ENCODE measurements at places on chromosomes 3 and 15.

GRCh38 chr3:38005076-38006020, 14.8 kb downstream of the VILL start:
- no peak for DNase-seq

DNA sequence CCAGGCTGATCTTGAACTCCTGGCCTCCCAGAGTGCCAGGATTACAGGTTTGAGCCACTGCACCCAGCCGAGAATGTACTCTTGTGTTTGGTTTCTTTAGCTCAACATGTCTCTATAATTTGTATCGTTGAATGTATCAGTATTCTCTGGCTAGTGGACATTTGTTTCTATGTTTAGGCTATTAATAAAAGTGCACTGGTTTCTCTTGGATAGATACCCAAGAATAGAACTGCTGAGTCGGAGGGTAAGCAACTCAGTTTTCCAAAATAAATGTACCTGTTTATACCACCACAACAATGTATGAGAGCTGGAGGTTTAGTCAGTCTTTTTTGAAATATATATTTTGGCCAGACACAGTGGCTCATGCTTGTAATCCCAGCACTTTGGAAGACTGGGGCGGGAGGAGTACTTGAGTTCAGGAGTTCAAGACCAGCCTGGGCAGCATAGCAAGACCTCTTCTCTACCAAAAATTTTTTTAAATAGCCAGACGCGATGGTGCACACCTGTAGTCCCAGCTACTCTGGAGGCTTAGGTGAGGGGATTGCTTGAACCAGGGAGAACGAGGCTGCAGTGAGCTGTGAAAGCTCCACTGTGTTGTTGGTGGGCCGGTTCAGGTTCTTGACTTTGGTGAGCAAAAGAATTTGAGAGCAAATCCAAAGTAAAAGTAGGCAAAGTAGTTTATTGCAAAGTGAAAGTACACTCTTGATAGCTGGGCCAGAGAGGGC, 7.7 kb upstream of the IVD start:
- no peak for DNase-seq

- DNase-seq: no peak
Measured at GRCh38 chr3:131038326-131038725, 11.6 kb downstream of the NEK11 start.

DNA sequence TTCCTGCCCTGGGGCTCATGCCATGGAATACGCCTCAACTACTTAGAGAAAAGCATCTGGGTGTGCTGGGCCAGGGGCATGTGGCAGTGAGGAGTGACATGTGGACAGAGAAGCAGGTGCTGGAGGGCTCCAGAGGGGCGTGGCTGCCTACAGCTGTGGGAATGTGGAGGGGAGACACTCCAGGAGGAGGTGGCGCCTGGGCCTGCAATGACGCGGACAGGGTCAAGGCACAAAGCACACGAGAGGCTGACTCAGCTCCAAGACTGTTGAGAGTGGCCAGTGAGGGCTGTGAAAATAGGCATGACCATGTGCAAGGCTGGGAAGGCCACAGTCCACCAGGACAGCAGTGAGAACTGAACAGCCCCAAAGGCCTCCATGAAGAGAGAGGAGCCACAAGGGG, 48.5 kb downstream of the PTH1R start:
- DNase-seq: no peak

DNA sequence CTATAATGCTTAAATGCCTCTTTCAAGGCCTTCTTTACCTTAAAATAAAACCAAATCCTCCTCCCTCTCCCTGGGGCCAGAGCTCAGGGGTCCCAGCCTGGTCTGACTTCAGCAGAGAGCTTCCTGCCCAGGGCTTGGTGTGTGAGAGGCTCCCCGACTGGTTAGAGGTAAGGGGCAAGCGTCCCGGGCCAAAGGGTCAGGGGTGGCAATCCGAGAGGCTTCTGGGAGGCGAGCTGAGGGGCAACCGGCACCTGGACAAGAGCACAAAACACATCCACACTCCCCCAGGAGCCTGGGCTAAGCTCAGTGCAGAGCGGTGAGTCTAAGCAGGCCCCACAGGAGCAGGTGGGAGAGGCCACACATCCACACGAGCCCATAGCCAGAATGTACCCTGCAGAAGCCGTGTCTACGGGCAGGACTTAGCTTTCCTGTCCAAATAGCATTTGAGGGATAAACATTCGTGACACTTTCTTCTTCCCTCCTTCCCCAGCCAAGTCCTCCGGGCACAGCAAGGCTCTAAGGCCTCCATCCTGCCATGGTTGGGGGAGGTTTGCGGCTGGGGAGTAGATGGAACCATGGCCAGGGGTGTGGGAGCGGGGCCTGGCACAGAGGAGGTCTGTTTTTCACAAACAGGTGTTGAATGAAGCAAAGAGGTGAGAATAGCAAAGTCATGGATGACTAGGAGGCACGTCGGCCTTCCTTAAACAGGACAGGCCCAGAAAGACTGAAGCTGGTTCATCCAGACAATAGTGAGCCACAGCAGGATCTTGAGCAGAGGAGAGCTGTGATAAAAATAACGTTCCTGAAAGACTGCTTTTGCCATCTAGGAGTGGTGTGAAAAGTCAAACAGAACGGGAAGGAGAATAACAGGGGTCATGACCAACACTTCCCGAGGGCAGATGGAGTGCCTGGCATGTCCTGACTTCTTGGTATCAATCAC, 98.7 kb upstream of the IQSEC1 start:
- no peak for DNase-seq

GRCh38 chr3:106257172-106257571, 388.4 kb upstream of the CBLB start:
- DNase-seq: no peak

DNA sequence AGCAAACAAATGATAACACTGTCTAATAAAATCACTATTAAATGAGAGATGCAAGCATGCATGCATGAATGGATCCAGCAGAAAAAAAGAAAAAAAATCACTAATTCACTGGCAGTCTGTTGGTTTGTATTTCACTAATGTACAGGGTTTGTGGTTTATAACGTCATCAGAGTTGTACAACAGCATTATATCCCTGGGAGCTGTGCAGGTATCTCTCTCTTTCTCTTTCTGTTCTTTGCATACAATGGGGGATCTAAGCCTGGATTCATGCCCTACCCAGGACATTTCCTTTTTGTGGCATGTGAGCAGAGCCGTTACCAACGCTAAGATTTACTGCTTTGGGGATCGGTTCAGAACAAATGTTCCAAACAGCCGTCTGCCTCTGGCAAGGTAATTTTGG, 229.5 kb downstream of the SOX2 start:
- DNase-seq: no peak

DNA sequence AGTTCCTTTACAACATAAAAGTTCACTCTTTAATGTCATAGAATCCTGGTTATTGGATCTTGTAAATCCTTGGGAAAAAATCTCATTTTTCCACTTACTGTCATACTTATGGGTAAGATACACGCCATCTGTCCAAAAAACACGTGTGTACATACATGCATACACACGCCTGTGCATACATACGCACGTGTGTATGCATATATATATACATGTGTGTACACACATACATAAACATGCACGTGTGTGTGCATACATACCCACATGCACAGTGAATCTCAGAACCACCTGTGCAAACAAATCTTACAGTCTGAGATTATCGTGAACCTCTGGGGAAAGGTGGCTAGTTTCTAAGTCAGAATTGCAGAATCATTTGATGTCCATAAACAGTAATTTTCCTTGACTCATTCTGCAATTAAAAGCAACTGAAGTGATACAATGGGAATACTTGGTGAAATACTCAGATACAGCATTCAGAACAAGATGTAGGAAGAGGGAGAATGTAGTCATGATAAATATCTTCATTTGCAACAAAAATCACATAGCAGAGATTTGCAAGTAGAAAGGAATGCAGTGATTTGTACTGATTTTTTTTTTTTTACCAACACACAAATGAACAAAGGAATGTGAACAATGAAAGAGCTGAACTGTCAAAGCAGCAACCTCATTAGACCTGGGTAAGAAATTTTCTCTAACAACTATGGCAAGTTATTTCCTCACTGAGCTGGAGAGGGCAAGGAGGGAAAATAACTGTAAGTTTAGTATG, 160.6 kb upstream of the POU1F1 start:
- no peak for DNase-seq

- no peak for DNase-seq
Measured at GRCh38 chr3:194541483-194541882, 54.7 kb upstream of the ATP13A3 start.

DNA sequence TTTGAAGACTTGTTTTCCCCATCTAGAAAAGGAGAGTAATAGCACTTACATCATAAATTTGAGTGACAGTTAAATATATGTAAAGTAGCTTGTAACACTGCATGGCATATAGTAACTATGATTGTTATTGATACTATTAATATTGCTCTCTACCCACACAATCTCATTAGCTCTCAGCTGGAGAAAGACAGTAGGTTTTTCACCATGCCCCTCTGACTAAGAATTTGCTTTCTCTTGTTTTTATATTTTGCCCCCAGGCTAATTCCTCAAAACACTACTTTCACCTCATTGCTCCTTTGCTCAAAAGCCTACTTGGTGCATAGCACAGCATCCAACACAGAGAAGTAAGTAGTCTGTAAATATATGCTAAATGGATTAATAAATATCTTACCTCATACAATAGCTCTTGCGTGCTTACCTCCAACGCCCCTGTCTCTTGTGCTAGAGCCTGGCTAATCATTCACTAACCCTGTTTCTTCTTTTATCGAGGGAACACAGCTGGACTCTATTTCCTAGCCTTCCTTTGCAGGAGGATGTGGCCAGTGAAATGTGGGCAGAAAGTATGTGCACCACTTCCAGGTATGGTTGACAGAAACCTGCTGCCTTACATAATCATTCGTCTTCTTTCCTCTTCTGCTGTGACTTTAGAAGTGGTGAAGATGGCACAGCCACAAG, 190.0 kb downstream of the PLCH1 start:
- no peak for DNase-seq

DNA sequence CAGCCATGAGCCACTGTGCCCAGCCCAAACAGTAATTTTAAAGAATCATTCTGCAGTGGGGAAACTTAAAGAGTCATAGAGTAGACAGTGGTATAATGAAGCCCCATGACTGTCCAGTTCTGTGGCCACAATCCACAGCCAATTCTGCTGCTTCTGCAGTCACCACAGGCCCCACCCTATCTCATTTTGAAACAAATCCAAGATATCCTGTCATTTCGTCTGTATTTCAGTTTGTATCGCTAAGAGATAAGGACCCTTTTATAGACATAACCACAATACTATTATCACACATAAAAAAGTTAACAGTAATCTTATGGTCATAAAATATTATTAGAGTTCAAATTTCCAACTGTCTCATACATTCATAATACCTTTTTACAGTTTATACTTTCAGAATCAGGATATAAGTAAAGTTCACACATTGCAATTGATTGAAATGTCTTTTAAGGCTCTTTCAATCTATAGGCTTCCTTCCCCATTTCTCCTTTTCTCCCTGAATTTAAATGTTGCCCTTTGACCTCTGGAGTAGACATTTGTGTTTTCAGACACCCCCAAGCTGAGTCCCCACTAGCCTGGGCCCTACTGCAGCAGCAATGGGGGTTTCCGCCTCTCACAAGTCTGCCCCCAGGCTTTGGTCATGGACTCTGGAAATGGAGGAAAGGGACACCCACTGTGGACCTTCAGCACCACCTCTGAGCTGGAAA, 4.2 kb upstream of the NUP210 start:
- no peak for DNase-seq

DNA sequence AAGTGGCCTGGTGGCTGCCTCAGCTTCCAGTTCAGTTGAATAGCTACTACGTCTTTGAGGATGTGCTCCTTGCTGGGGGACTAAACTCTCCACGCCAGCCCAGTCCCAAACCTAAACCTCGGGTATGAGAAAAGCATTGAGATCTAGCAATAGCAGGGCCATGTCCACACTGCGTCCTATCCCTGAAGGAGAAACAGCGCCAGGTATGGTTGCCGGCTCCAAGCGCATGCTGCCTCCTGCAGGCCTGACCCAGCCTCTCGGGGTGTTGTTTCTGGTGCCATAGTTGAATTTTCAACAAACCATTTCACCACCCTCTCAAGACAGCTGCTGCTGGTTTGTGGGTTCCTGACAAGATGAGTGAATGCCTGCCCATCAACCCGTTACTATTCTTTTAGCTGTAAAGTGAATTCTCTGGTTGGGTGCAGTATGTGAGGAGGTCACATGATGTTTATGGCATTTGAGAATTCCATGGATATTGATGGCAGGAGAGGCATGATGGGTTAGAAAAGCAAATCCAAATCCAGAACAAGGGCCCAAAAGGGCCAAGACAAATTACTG, 13.0 kb upstream of the SLC28A1 start:
- DNase-seq: no peak

- DNase-seq: no peak
Measured at GRCh38 chr3:71186801-71187200, 396.7 kb downstream of the FOXP1 start.

DNA sequence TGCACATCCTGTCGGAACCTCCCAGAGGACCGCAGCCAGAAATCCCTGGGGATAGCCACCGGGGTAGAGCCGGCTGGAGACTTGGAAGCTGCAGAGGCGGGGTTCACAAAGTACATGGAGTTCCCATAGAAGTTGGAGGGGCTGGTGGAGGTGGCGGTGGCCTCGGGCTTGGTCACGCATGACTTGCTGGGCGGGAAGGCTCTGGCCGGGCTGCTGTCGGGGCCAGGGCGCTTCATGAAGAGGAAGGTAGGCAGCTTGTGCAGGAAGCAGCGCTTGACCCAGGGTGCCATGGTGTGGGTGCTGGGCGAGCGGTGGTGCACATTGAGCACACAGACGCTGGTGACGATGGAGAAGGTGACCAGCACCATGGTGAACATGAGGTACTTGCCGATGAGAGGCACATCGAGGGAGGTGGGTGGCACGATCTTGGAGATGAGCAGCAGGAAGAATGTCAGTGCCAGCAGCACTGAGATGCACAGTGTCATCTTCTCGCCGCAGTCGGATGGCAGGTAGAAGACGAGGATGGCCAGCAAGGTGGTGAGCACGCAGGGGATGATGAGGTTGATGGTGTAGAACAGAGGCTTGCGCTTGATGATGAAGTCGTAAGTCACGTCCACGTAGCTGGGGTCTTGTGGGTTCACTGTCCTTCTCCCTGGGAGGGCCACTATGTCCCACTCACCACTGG, 8.4 kb upstream of the CHRNA3 start:
- no peak for DNase-seq

- DNase-seq: no peak
Measured at GRCh38 chr3:8113626-8114025, 388.0 kb upstream of the LMCD1 start.

DNA sequence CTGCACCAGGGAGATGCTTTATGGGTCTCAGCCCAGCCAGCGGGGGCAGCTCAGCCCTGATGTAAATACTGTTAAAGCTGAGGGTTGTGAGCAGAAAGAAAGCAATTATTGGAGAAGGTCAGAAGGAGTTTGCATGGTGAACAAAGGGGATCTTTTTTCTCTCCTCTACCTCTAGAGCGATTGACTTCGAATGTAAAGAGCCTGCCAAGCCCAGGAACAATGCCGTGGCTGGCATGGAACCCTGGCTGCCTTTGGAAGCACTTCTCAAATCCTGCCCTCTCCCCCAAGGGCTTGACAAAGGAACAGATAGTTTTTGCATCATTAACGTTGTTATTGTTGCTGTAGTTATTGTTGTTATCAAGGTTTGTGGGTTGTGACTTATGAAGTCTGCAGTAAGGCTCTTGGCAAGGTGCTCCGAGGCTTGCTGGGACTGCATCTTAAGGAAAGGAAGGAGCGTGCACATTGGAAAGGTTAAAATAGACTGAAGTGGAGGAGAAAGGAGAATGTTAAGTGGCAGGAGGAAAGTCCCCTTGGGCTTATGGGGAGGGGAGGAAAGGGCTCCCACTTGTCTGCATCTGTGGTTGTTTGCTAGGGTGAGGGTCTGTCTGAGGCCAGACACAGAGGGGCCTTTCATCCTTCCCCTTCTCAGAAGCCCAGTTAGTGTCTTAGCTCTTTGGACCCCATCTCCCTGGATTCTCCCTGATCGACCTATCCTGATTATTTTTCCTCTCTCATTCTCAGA, 16.7 kb downstream of the PDIA5 start:
- DNase-seq: no peak

- no peak for DNase-seq
Measured at GRCh38 chr15:25734680-25735355, 128.3 kb downstream of the ATP10A start.

All from stimulated activated CD8-positive, alpha-beta memory T cell treated with anti-CD3 and anti-CD28 coated beads, Interleukin-4, amount 100 ng/mL, for 1 hour (primary cell).